Dorsolateral prefrontal cortex (tissue), 122 donors: ENCODE measurements at places on chromosomes 4 and X.

DNA sequence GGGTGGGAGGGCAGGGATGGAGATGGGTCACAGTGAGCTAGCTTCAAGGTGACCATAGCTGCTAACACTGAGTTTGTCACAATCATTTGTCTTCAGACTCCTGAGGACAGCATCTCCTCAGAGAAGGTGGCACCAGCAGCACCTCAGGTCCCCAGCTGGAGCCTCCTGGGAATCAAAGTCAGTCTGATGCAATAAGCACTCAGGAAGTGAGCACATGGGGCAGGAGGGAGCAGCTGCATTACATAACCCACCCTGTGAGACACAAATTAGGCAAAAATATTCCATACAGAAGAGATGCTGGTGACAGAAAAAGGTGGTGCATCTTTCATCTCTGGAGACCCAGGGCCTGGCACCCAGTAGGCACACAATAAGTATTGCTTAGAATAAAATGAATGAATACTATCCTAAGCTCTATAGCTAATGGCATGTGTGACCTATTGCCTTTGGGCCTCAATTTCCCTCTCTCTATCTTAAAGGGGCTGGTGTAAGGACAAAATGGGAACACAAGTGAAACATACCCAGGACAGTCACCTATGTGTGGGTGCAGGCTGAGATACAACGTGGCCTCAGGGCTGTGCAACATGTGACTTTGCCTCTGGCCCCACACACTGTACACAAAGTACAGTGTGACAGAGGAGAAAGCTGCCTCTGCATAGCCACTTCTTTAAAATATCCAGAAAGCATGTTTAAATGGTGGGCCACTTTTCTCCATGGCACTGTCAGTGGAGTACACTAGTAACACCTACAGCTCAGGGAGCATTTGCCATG lies 37.1 kb downstream of the SLC39A8 start:
- no peak for DNase-seq

GRCh38 chrX:866441-866990 lies 235.9 kb downstream of the SHOX start:
- no peak for DNase-seq

- no peak for DNase-seq
These were observed 177.0 kb upstream of the MAOA start for GRCh38 chrX:43479070-43479469.

DNA sequence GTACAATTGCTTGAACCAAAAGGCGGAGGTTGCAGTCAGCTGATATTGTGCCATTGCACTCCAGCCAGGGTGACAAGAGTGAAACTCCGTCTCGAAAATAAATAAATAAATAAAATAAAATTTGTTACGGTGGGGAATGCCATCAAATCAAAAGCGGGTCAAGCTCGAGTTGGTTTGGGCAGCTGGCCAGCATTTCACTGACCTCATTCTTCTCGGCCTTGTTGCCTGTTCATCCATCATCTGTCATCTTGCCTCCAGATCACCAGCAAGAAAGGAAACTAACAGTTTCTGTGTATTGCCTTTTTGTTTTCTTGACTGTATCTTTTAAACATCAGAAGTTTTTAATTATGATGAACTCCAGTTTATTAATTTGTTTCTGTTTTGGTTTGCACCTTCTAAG lies 31.5 kb upstream of the KLHL2 start:
- DNase-seq = no peak

DNA sequence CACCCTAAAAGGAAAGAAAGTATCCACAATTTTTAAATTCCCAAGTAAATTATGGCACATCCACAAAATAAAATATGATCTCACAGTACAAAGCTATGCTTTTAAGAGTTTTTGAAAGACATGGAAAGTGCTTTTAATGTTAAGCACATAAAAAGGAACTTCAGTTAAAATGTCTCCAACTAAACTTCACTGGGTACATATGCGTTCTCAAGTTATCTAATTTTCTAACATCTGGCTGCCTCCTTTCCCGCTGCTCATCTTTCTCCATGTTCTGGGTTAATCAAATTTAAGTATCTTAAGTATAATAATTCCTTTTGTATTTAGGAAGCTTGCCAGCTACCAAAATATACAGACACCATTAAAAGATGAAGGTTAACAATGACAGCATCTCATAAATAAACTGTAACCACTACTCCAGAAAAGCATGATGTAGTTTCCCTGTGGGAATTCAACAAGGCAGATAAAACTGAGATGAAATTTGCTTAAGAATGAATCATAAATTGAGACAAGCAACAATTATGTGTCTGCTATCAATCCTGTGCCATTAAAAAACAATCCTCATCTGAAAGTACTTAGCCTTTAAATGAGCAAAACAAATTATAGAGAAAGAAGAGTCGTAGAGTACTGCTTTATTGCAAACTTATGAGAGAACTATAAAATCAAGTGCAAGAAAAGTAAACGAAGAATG lies 25.1 kb downstream of the PRSS12 start:
- no peak for DNase-seq

- DNase-seq = no peak
These were observed 31.5 kb downstream of the TEC start for GRCh38 chr4:48237996-48238645.

DNA sequence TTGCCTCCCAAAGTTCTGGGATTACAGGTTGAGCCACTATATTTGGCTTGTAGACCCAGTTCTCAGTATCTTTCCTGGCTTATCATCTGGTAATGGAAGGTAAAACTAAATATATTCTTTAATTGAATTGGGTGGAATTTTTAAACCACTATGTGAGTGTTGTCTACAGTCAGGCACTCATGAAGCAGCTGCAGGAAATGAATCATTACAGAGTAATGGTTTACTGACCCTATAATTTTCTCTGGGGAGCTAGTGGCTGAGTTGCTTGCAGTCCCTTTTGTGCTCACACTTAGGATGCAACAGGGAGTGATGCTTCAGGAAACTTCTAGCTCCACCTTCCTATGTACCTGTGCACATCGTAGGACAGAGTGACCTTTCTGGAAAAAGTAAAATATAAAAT lies 4.1 kb upstream of the UGT2B7 start:
- no peak for DNase-seq

GRCh38 chr4:26360864-26361263 lies 40.0 kb downstream of the RBPJ start:
- DNase-seq = no peak

- no peak for DNase-seq
These were observed 4.7 kb downstream of the THAP9 start for GRCh38 chr4:82905205-82905604.

DNA sequence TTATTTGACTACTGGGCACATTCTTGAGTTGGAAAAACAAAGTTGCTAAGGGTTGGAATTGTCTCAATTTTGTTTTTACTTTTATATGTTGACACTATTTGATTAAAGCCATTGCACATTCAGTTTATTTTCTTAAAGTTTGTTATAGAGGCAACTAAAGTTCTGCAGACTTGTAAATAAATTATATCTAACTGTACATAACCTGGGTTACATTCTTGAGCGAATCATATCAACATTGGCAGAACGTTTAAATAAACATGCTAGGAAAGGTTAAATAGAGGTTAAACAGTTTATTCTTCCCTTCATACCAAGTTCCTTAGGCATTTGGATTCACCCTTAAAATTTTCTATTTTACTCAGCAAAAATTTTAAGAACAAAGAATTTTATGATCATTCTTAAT lies 74.5 kb downstream of the UCHL1 start:
- DNase-seq = no peak

DNA sequence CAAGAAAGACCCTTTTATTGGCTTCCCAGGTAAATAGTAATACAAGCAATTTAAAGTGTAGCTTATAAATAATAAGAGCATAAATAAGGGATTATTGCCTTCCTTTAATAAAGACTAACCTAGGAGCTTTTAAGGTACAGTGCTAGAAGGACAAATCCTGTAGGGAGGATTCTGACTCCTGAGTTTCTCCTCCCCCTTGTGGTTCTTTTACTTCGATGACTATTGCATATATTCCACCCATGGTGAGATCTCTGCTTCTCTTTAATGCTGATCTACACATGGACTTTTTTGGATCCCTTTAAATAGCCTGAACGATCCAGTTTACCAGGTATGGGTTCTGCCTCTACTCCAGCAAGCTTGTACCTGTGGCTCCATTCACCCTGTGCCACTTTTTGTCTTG lies 2.5 kb downstream of the GALNT7 start:
- DNase-seq = no peak

- DNase-seq = no peak
These were observed 129.4 kb upstream of the TENM3 start for GRCh38 chr4:182113779-182114178.

DNA sequence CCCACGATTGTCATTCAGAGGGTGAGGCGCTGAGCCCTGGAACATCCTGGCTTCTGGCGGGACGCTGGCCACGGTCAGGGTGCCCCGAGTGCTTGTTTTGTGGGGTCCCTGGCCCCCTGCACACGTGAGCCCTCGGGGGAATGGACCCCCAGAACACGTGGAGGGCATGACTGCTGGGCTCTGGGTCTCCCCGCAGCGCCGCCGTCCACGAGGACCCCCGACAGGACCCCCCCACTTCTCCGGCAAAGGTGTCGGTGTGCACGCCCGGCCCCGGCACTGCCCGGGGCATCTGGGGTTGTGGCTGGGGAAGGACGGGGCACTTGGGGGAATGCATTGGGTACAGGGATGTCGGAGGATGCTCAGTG lies 13.9 kb upstream of the GTPBP6 start:
- no peak for DNase-seq

- DNase-seq = no peak
These were observed 96.4 kb downstream of the GPC3 start for GRCh38 chrX:133888984-133889383.

DNA sequence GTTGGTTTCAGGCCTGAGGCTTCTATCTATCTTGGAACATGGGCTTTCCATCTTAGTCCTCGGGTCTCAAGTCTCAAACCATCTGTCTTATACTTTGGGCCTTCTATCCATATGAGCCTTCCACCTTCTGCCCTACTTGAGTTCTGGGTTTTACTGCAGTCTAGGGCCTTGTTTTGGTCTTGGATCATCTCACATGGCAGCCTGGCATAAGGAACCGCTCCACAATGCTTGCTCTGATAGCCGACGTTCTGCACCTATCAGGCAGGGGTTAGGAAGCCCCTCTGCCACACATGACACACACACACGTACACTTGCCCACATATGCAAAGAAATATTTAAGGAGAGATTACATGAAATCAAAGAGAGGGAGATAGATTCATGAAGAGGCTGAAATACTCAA lies 264.0 kb downstream of the CHIC1 start:
- no peak for DNase-seq

DNA sequence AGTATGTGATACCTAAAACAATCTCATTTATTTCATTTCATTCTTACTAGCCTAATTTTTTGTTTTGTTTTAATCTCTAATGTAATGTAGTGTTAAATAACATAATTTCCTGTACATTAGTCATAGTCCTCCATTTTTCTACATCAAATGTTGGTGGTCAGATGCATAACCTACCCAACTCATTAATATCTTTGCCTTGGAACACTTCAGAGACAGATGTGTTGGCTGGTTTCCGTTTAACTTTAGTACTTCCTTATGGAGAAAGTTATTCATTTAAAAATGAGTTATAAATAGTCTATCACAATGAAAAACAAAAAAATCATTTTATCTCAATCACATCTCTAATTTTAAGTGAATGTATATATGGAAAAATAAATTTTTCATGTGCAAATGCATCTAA lies 190.2 kb downstream of the ANTXR2 start:
- DNase-seq = no peak

GRCh38 chr4:28774344-28774743 lies 1913.7 kb downstream of the STIM2 start:
- DNase-seq = no peak

GRCh38 chr4:74947798-74948197 lies 14.9 kb downstream of the PARM1 start:
- DNase-seq = no peak

GRCh38 chrX:45749375-45749774 lies 548.7 kb upstream of the DIPK2B start:
- DNase-seq = no peak

DNA sequence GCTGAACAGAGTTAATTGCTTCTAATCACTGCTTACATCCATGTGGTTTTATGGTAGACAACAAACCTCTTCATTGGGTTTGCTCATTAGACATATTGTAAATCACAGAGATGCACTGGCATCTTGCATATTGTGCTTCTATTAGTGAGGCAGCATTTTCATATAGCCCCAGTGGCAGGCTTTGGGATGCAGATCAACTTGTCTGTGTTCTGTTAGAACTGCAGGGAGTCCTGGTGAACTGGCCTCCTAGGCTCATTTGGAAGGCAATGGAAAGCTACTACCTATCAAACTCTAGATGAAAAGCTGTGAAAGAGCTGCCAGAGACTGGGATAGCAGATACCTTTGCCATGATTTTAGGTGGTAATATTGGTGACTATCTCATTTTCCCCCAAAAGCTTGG lies 108.8 kb downstream of the NAA11 start:
- no peak for DNase-seq

GRCh38 chr4:140609548-140610425 lies 41.0 kb upstream of the UCP1 start:
- no peak for DNase-seq

DNA sequence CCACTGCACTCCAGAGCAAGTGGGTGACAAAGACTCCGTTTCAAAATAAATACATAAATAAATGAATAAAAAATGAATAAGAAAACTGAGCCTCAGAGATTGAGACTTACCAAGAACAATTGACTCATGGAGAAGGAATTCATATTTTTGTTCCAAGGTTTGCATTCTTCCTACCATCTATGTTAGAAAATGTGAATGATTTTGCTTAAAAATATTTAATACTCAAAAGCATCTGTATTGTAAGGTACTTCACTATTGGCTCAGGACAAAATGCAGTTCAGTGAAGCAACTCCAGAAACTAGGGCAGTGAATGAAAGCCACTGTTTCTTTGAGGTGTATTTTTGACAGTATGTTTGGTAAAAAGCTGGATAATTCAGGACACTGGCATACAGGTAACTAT lies 54.1 kb downstream of the XAGE2 start:
- no peak for DNase-seq

GRCh38 chrX:153238361-153238760 lies 59.3 kb downstream of the MAGEA1 start:
- no peak for DNase-seq

GRCh38 chr4:144872508-144873225 lies 225.3 kb downstream of the ANAPC10 start:
- no peak for DNase-seq

DNA sequence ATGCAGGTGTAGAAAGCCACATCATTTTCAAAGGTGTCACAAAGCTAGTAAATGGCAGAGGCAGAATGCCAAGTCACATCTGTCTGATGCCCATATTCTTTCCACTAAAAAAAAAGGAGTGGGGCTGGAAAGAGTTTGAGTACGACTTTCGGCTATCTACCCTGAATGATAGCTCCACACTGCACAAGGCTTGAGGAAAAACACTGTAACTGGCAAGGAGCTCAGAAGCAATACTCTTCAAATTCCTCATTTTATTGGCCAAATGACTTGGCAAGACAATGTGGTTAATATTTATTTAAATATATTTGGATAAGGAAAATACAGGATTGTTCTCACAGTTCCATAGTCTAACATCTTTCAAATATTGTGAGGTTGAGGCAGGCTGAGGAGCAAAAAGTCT lies 5.4 kb upstream of the ADH1C start:
- no peak for DNase-seq
